Naive thymus-derived CD4-positive, alpha-beta T cell (primary cell): ENCODE measurements at places on chromosomes 5 and 9. TPM values are rescaled to one million over a fixed set of nuclear protein-coding genes. Genes with fewer than 3 reads are reported as not detected.

LRRC70 gene
- total RNA-seq: 0.48 and 1.4 TPM in 2 replicates

DMXL1 gene
- total RNA-seq: 32.4 TPM

ENHO gene
- not detected in 2 replicates for total RNA-seq

LOX gene
- not detected for total RNA-seq

DNA sequence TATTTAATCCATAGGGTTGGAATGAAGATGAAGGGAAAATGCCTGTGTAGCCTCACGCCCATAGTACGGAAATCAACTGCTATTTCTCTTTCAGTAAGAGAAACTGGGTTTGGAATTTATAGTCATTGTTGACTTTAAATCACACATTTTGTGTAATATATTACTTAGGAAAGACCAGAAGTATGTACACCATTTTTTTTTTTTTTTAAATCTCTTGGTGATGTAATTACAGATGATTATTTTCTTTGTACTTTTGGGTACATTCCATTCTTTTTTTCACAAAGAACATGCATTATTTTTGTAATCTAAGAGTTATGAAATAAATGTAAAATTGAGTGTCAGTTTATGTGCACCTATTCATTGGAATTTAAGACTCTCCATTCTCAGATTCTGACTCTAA is 45.7 kb downstream of the POC5 start:
- H3K36me3 ChIP-seq: peaks cover 4% of the 10 kb centered on the region
- DNase-seq: no peak
- no peaks in the 10 kb centered on the region for H3K27me3 ChIP-seq
- no peak overlapping the region for H3K27ac ChIP-seq
- peaks cover 11% of the 10 kb centered on the region for H3K4me1 ChIP-seq

DNA sequence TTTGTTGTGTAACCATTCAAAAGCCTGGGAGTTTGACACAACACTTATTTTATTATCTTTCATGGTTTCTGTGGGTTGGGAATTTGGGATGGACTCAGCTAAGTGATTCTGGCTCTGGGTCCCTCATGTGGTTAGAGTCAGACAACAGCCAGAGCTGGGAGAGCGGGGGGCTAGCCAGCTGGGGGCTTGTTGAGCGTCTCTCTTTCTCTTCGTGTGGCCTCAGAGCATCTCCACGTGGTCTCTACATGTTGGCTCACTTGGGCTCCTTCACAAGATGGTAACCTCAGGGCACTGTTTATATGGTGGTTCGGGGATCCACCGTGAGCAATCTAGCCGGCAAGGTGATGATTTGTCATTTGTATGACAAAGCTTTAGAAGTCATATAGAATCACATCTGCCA is 73.6 kb downstream of the FSTL4 start:
- no peak overlapping the region for H3K27ac ChIP-seq
- DNase-seq: no peak
- H3K36me3 ChIP-seq: no peaks in the 10 kb centered on the region

GRCh38 chr5:32274548-32275395 is 38.0 kb downstream of the MTMR12 start:
- H3K4me1 ChIP-seq: peaks cover 7% of the 10 kb centered on the region
- H3K36me3 ChIP-seq: peaks cover 21% of the 10 kb centered on the region
- H3K4me3 ChIP-seq: no peak overlapping the region
- no peak overlapping the region for H3K27ac ChIP-seq
- no peak for DNase-seq

DNA sequence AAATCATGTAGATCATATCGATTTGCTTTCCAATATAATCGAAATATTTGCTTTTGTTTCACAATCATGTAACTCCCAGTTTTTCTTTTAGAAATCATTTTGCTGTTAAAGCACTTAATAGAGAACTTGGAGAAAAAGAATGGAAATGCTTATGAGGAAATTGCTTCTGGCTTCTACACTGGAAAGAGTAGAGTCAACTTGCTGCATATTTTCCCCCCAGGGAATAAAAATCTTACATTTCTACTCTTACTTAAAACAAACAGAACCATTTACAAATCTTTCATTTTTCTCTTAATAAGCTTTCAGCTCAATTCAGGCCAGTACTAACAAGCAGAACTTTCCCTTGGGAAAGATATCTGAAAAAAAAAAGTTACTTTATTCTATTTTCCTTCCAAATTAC is 312.0 kb downstream of the CHSY3 start:
- H3K36me3 ChIP-seq: no peaks in the 10 kb centered on the region
- no peaks in the 10 kb centered on the region for H3K4me1 ChIP-seq
- H3K27ac ChIP-seq: no peak overlapping the region
- no peak for DNase-seq
- H3K4me3 ChIP-seq: no peak overlapping the region

DNA sequence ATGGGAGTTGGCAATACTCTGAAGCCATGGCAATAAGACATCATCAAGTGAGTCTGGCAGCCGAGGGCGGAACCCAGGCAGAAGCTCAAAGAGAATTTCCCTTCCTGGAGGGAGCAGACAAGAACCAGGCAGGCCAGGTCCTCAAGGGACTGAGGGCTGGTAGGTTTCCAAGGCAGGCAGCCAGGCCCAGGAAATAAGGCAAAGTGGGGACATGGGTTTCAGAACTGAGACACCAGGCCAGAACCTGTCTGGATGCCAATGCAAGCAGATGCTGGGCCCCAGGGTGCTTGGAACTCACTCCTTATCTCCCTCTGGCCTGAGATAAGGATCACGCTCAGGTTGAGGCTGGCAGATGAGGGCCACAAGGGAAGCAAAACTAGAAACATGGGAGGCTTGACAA is 8.9 kb downstream of the TSSK1B start:
- H3K4me3 ChIP-seq: no peak overlapping the region
- DNase-seq: no peak
- no peaks in the 10 kb centered on the region for H3K4me1 ChIP-seq
- no peak overlapping the region for H3K27ac ChIP-seq
- no peaks in the 10 kb centered on the region for H3K36me3 ChIP-seq
